ENCODE measurements at places on chromosomes 12 and 14. TPM values are rescaled to one million over a fixed set of nuclear protein-coding genes. Genes with fewer than 3 reads are reported as not detected.

The RAD9B gene
- 0.94 TPM for total RNA-seq

The NKX2-1 gene
- 0.31 TPM for total RNA-seq

The SELPLG gene
- total RNA-seq = 2.0 TPM

The AQP6 gene
- 0.62 TPM for total RNA-seq

The TMEM30B gene
- total RNA-seq = 0.16 TPM

GRCh38 chr14:77529213-77529612, 30.6 kb upstream of the ISM2 start:
- DNase-seq = no peak

DNA sequence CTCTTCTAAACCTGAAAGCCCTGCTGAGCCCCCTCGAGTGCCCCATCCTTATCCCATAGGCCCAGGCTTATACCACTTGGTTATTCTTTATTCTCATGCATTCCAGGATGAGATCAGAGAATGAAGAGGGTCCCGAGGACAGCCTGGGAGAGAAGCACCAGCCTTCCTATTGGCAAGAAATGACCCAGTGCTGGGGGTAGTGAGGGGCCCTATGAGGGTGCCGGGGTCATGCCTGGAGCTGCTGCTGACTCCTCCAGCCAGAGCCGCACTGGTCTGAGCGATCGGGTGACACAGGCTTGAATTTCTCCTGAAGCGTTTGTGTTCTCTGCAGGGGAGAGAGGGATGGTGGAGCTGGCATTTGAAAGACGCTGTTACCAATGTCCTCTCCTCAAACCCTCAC, 18.1 kb downstream of the MORN3 start:
- DNase-seq = no peak

DNA sequence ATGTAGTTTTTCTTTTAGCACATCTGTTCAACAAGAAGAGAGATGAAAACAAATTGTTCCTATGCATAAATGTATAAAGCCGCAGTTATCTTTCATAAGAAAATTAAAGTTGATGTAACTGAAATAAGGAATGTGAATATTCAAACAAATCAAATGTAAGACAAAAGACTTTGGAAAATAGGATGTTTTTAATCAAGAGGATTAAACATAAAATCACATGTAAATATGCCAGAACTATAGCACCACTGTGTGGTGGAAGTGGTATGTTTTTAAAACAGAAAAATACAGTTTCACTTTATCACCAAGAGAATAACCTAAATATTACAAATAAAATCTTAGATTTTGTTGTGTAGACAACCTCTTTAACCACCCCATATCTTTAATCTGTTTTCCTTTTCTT, 40.4 kb downstream of the CAPS2 start:
- no peak for DNase-seq

DNA sequence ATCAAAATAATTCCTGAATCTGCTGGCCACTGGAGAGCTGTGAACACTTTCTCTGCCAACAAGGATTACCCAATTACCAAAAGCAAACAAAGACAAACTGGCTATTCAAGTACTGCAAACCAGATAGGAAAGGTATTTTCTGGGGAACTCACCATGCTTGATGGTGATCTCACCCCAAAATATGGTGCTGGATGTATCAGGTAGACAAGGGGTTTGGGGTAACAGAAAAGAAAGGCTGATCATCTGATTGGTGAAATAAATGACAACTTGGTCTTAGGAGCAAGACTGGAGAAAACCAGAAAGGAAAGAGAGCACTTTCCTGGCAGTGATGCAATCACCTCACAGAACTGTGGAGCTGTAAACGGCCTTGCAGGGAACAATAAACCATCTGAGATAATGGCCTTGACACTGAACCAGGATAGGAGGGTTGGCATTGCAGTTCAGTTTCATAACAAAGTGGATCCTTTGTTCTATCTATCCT, 31.0 kb upstream of the NPFF start:
- DNase-seq = no peak

DNA sequence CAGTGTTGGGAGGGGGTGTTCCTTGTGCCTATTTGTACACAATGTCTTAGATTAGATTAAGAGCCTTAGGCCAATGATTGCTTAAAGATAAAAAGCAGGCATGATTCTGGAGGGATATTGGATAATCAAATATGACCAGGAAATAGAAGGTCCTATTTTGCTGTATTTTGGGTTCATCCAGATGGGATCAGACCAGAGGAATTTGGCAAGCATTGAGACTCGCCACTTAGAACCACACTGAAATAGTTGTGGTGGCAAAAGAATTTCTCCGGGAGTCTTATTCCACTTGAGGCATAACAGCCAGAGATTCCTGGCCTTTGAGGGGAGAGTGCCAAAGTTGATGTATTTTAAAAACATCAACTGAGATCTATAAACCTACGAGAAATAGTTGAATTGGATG, 327.2 kb downstream of the RAD51B start:
- no peak for DNase-seq

- DNase-seq = peak; percentile 22
These were observed 41.6 kb downstream of the UBE3B start for GRCh38 chr12:109518820-109519665.

DNA sequence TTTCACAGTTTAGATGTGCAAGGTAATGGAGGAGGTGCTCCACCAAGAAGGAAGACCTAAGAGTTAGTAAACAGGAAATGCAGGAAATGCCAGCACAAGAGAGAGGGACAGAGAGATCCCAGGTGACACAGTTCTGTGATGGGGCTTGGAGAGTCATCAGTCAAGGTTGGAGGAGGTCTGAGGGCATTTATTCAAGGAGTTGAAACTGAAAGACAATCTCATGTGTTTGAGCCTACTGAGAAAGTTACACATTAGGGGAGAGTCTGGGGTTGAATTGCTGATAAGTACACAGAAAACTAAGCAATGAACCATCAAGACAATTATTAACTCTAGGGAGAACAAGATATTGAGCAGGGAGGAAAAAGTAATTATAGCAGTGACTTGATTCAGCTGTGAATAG, 138.5 kb downstream of the ANO6 start:
- no peak for DNase-seq

- DNase-seq = peak; percentile 40
These were observed 830 bp downstream of the PPP4R3A start for GRCh38 chr14:91509083-91509877.

- no peak for DNase-seq
These were observed 26.8 kb upstream of the CKAP4 start for GRCh38 chr12:106274575-106275121.
